ENCODE measurements at places on chromosomes 5 and 9.

GRCh38 chr9:134682026-134682425 lies 40.4 kb downstream of the COL5A1 start:
- DNase-seq, result no peak
- no peaks in the 10 kb centered on the region for H3K27me3 ChIP-seq
- H3K4me3 ChIP-seq, result no peak overlapping the region

DNA sequence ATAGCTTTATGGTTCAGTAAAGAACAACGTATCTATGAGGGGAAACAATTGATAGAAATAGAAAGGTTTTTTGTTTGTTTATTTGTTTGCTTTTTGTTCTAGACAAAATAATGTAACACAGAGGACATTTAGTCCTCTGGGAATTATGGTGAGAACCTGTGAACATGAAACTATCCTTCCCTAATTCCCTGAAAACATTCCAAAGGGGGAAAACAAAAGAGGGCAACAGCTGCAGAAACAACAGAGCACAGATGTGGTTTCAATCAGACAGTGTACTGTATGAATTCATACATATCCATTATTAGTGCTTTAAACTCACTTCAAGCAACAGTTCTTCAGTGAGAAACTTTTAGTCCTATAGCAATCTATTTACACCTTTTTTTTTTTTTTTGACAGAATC lies 1489.8 kb upstream of the C9orf72 start:
- DNase-seq, result no peak
- no peak overlapping the region for H3K27ac ChIP-seq
- H3K4me3 ChIP-seq, result no peak overlapping the region
- no peaks in the 10 kb centered on the region for H3K4me1 ChIP-seq
- H3K36me3 ChIP-seq, result no peaks in the 10 kb centered on the region

DNA sequence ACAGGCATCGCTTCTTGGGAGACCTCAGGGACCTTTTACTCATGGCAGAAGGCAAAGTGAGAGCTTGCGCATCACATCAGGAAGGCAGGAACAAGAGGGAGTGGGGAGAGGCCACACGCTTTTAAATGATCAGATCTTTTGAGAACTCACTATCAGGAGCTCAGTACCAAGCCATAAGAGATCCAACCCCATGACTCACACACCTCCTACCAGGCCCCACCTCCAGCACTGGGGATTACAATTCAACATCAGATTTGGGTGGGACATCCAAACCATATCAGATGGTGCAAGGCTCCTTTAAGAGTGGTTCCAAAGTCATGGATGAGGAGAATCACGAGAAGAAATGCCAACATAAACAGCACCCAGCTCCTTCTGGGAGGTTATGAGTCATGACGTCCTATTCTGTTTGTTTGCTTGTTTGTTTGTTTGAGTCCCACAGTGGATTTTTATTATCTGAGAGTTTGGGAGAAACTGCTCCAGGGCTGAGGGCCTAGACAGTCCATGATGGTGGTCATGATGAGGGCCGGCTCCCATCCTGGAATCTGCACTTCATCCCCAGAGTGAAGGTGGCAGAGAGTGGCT lies 453.5 kb downstream of the GADD45G start:
- no peak overlapping the region for H3K27ac ChIP-seq
- no peak overlapping the region for H3K4me3 ChIP-seq
- no peaks in the 10 kb centered on the region for H3K27me3 ChIP-seq
- DNase-seq, result no peak
- H3K4me1 ChIP-seq, result no peaks in the 10 kb centered on the region
- H3K36me3 ChIP-seq, result no peaks in the 10 kb centered on the region

GRCh38 chr9:119961774-119962424 lies 592.7 kb upstream of the BRINP1 start:
- H3K36me3 ChIP-seq, result no peaks in the 10 kb centered on the region
- no peak overlapping the region for H3K4me3 ChIP-seq
- no peaks in the 10 kb centered on the region for H3K4me1 ChIP-seq
- no peak for DNase-seq
- no peaks in the 10 kb centered on the region for H3K27me3 ChIP-seq

- no peaks in the 10 kb centered on the region for H3K27me3 ChIP-seq
- no peaks in the 10 kb centered on the region for H3K36me3 ChIP-seq
- H3K4me1 ChIP-seq, result no peaks in the 10 kb centered on the region
- no peak overlapping the region for H3K27ac ChIP-seq
- DNase-seq, result no peak
Observed at GRCh38 chr9:78835928-78836450, 539.1 kb downstream of the PSAT1 start.

- no peaks in the 10 kb centered on the region for H3K36me3 ChIP-seq
- H3K4me3 ChIP-seq, result no peak overlapping the region
- no peaks in the 10 kb centered on the region for H3K4me1 ChIP-seq
- no peak overlapping the region for H3K27ac ChIP-seq
- DNase-seq, result no peak
Observed at GRCh38 chr5:142048272-142048671, 35.4 kb upstream of the GNPDA1 start.

DNA sequence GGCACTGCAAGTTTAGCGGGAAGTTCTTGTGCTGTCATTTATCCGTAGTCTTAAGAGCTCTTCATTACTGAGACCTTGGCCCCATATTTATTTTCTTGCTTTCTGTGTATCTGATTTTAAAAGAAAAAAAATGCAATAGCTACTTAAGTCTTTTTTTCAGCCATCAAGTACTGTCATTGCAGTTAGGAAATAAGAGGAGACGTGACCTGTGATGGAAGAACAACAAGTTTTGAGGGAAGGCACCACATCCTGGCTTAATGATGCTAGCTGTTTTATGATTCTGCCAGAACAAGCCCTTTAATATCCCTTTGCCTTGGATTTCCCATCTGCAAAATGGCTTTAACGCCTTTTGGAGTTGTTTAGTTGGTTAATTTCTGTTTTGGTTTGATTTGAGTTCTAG lies 3.8 kb downstream of the RGMB start:
- DNase-seq, result no peak
- no peak overlapping the region for H3K4me3 ChIP-seq
- H3K27me3 ChIP-seq, result peaks cover 38% of the 10 kb centered on the region
- peaks cover 19% of the 10 kb centered on the region for H3K4me1 ChIP-seq
